Thoracic aorta (tissue), 2 donors: ENCODE measurements at places on chromosomes 2 and 18. TPM values are rescaled to one million over a fixed set of nuclear protein-coding genes. Genes with fewer than 3 reads are reported as not detected.
A peak's percentile ranks its signal among the peaks of the same experiment; 100 is the strongest.

DNA sequence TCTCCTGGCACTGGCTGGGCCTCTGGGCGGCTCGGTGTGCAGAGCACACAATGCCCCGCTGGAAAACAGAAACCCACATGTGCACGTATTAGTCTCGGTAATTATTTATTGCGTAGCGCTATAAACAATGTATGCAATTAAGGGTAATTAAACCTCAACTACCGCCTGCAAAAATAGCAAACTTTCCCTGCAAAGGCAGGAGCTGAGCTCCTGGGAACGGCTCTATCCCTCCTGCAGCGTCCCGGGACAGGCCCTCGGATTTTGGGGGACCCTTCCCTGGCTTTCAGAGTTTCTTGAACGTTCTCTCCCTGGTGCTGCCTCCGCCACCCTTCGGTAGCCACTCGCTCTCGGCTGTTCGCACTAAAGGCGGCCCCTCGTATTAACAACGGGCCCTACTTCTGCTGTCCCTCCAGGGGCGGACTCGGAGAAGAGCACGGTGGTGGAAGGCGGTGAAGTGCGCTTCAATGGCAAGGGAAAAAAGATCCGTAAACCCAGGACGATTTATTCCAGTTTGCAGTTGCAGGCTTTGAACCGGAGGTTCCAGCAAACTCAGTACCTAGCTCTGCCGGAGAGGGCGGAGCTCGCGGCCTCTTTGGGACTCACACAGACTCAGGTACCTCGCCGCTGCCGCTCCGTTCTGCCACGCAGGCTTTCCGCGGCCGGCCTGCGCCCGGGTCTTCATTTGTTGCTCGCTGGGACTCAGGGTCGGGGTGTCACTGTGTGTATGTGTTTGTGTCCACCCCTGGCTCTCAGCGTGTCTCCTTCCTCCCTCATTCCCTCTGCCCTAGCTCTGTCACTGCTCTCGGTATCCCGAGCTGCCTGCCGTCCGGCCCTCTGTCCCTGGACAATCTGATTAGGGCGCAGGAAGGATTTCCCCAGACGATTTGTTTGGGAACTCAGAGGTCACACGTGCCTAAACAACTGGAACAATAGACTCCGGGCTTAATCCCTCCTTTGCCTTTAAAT lies 1.2 kb downstream of the DLX1 start:
- no peaks in the 10 kb centered on the region for H3K36me3 ChIP-seq
- H3K4me1 ChIP-seq: peaks cover 38% of the 10 kb centered on the region
- no peak for DNase-seq
- H3K27ac ChIP-seq: peak overlapping the region; percentile 13
- peaks cover 93% of the 10 kb centered on the region for H3K27me3 ChIP-seq

- no peaks in the 10 kb centered on the region for H3K27me3 ChIP-seq
- H3K36me3 ChIP-seq: no peaks in the 10 kb centered on the region
- no peak overlapping the region for H3K27ac ChIP-seq
- H3K4me3 ChIP-seq: no peak overlapping the region
Observed at GRCh38 chr2:218623366-218623705, 15.6 kb downstream of the PLCD4 start.

DNA sequence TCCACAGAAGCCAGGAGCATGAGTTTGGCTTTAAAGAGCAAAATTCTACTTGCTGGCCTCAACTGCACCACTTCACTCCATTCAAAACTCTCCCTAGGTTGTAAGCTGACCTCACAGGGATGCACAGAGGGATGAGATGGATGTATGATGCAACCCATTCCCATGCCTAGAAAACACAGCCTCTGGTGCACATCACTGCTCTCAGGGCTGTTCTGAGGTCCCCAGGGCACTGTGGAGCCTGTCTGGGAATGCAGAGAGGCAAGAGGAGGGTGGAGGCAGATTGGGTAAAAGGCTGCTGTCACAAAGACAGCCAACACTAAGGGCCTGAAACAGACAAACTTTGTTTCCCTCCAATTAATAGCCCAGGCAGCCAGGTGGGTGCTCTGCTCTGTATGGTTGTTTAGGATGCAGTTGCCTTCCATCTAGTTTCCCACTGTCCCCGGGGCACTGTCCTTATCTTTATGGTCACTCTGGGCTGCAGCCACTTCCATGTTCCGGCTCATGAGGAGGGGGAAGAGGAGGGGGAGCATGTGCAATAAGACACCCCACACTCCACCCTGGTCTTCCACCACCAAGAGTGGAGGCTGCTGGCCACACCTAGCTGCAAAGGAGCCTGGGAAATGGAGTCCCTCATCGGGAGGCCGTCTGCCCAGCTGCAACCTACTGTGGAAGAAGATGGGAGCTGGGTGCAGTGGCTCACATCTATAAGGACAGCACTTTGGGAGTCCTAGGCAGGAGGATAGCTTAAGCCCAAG lies 7.0 kb downstream of the GPR45 start:
- no peaks in the 10 kb centered on the region for H3K4me1 ChIP-seq
- no peak overlapping the region for H3K27ac ChIP-seq
- H3K36me3 ChIP-seq: no peaks in the 10 kb centered on the region

DNA sequence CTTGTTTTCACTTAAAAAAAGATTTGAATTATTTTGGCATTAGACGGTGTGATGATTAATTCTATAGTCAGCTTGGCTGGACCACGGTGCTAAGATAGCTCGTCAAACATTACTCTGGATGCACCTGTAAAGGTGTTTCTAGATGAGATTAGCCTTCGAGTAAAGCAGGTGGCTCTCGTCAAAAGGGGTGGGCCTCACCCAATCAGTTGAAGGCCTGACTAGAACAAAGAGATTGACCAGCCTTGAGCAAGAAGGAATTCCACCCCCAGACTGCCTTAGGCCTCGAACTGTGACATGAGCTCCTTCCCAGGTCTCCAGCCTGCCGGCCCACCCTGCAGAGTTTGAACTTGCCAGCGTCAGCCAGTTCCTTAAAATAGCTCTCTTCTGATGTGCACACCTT lies 73.4 kb downstream of the TWIST2 start:
- no peak for DNase-seq
- no peaks in the 10 kb centered on the region for H3K36me3 ChIP-seq

- DNase-seq: no peak
- H3K4me3 ChIP-seq: no peak overlapping the region
- peaks cover 30% of the 10 kb centered on the region for H3K4me1 ChIP-seq
- no peaks in the 10 kb centered on the region for H3K27me3 ChIP-seq
Observed at GRCh38 chr18:22420652-22421051, 2.9 kb upstream of the CTAGE1 start.

DNA sequence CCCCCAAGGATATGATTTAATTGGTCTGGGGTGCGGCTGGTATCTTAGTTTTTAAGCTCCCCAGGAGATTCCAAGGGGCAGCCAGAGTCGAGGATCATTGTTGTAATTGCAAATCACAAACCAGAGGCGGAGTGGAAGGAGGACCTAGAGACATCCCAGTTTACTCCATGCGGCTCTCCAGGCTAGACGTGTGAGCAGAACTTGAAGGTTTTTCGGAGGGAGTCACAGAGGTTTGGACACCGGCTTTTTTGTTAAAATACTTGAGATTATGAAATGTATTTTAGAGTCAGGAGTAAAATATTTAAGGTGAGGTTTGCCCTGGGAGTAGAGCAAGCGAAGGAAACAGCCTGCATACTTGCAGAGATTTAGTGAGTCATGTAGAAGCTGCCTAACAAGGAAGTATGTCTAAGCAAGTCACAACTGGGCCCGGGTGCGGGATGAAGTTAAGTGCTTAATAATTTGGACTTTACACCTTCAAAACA lies 39.5 kb downstream of the TGOLN2 start:
- no peak overlapping the region for H3K27ac ChIP-seq
- H3K4me3 ChIP-seq: no peak overlapping the region
- peaks cover 8% of the 10 kb centered on the region for H3K4me1 ChIP-seq

DNA sequence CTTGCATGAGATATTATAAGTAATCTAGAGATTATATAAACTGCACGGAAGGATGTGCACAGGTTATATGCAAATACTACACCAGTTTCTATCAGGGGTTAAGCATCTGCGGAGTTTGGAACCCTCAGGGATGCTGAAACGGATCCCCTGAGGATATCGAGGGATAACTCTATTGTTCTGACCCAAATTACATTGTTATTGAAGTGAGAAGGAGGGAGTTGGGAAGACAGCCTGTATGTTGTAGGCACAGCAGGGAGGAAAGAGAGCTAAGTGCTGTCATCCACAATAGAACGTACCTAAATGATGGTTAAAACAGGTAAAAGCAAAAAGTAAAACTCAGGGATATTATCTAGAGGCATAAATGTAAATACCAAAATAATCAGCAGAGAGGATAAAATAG lies 44.6 kb upstream of the SMAD2 start:
- H3K4me3 ChIP-seq: no peak overlapping the region
- no peak overlapping the region for H3K27ac ChIP-seq
- no peaks in the 10 kb centered on the region for H3K27me3 ChIP-seq
- DNase-seq: no peak

DNA sequence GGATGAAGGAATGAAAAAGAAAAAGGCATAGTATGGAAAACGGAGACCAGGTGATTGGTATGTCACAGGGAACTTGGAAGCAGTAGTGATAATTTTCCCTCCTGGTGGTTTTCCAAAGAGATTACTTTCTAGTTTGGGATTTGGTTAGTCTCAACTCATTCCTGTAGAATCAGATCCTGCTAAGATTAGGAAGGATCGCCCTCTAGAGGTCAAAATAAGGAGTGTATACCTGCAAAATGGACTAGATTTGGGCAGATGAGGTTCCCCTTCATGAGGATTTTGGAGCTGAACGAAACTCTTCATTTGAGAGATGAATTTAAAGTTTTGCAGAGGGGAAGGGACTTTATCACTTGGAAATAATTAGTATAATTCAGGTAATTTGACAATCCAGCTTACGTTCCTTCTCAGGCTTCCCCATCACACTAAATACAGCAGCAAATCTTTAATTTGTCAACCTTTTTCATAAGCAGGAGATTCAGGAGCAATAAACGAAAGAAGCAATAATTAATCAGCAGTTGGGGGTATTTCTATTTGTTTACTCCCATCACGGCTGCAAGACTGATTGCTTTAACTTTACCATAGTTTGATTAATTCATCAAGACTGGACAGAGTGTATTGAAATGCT lies 65.2 kb downstream of the CCDC195 start:
- H3K4me1 ChIP-seq: no peaks in the 10 kb centered on the region
- no peak overlapping the region for H3K27ac ChIP-seq
- H3K4me3 ChIP-seq: no peak overlapping the region

DNA sequence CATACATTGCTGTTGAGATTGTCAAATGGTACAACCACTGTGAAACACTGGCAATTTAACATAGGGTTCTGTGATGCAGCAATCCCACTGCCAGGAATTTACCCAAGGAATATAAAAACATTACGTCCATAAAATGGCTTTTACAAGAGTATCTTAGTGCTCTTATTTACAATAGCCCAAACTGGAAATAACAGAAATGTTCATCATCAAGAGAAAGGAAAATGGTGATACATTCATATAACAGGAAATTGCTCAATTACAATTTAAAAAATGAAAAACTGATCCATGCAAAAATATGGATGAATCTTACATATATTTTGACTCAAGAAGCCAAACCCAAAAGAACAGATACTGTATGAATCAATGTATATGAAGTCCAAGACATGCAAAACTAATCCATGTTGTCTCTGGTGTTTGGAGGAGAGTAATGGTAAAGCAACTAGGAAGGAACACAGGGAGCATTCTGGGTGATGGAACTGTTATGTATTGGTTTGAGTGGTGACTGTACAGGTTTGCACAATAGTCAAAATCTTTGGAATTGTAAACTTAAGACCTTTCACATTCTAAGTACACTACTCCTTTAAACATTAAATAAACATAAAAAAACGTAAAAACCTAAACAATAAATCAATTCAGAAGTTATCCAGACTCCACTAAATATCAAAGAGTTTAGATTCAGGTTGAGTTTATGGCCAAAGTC lies 104.8 kb upstream of the WDR75 start:
- no peak for DNase-seq
- no peak overlapping the region for H3K27ac ChIP-seq
- no peaks in the 10 kb centered on the region for H3K27me3 ChIP-seq

DNA sequence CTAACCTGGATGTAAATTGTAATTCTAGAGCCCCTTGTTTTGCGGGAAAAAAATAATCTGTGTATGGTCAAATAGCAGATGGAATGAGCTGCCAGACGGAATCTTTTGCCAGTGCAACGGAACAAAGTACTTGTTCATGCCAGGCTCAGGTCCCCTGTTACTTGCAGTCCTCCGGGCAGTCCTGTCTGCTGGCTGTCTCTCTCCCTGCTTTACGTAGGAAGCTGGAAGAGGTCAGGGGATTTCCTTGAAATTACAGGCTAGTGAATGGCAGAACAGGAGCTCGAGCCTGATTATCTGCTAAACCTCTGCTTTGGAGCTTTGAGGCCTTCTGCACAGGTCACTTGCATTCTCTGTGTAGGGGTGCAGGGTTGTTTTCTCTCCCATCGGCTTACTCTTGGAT lies 54.8 kb downstream of the LRRFIP1 start:
- no peak for DNase-seq
- peak overlapping the region; percentile 50 for H3K27ac ChIP-seq
- H3K4me1 ChIP-seq: peaks cover 54% of the 10 kb centered on the region

GRCh38 chr18:43275546-43275945 lies 1.7 kb downstream of the SYT4 start:
- no peaks in the 10 kb centered on the region for H3K4me1 ChIP-seq
- H3K27me3 ChIP-seq: no peaks in the 10 kb centered on the region
- H3K27ac ChIP-seq: no peak overlapping the region
- no peak for DNase-seq
- no peak overlapping the region for H3K4me3 ChIP-seq
- H3K36me3 ChIP-seq: no peaks in the 10 kb centered on the region

GRCh38 chr2:92074549-92074898 lies 2796.7 kb upstream of the TEKT4 start:
- no peaks in the 10 kb centered on the region for H3K36me3 ChIP-seq
- no peak overlapping the region for H3K4me3 ChIP-seq
- no peaks in the 10 kb centered on the region for H3K27me3 ChIP-seq
- H3K4me1 ChIP-seq: no peaks in the 10 kb centered on the region

DNA sequence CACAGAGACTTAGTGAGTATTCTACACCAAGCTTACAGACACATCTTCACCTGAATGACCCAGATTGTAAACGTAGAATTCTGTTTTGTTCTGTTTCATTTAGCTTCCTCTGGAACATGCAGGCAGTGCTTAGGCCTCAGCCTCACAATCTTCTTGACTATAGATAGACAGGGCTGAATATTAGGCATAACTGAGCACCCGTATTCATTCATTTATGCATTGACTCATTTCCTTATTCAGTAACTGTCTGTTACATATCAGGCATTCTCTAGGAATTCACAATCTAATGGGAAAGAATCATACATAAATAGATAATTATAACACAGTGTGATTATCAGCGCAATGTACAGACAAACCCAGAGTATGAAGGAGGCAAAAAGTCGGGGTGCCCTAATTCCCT lies 124.9 kb upstream of the ETAA1 start:
- no peaks in the 10 kb centered on the region for H3K27me3 ChIP-seq
- DNase-seq: no peak
- no peaks in the 10 kb centered on the region for H3K4me1 ChIP-seq
- H3K4me3 ChIP-seq: no peak overlapping the region
- no peaks in the 10 kb centered on the region for H3K36me3 ChIP-seq
- H3K27ac ChIP-seq: no peak overlapping the region

The PCARE gene
- not detected for total RNA-seq

The TTN gene
- 16.4 TPM for total RNA-seq

The KCNG2 gene
- total RNA-seq: not detected

The MDH1B gene
- not detected for total RNA-seq

The KIAA2012 gene
- total RNA-seq: not detected

The PSMA8 gene
- total RNA-seq: not detected

The RAX gene
- not detected for total RNA-seq

The PRKAG3 gene
- total RNA-seq: not detected

The KLHL41 gene
- total RNA-seq: 1.2 TPM
